ENCODE measurements at places on chromosomes 12 and 14.

DNA sequence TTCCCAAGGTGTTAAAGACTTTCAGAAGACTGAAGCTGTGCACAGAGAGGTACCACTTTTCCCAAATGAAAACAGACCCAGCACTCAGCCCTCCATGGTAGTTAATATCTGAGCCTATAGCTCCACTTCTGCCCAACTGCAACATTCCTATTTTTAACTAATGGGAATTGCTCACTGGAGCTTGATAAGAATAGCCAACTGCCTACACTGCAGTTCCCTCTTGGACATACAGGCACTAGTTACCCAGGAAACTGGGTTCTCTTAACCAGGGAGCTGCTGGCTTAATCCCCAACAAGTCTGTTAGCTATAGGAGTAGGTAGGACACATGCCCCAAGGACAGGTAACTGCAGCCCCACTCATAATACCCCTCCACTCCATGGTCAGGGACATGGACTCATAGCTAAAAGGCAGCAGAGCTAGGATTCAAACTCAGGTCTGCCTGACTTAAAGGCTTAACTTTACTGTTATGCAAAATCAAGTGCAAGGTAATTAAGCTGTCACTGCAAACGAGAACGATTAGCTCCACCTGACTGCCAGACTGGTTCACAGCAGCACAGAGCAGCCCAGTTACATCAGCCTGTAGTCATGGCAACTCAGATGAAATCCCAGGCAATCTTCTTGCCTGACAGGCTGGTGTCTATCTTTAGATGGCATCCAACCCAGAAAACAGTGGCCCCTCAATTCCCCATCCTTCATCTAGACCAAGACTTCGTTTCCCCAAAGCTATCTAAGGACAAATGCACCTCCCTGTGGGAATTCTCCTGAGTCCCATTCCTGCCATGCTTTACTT lies 77.1 kb upstream of the ACTN1 start:
- peak; percentile 55 for DNase-seq

- DNase-seq: no peak
Measured at GRCh38 chr14:34067587-34067986, 116.7 kb upstream of the EGLN3 start.

- no peak for DNase-seq
Measured at GRCh38 chr12:129089576-129089975, 236.3 kb downstream of the GLT1D1 start.

GRCh38 chr14:68239988-68240771 lies 420.6 kb downstream of the RAD51B start:
- no peak for DNase-seq

DNA sequence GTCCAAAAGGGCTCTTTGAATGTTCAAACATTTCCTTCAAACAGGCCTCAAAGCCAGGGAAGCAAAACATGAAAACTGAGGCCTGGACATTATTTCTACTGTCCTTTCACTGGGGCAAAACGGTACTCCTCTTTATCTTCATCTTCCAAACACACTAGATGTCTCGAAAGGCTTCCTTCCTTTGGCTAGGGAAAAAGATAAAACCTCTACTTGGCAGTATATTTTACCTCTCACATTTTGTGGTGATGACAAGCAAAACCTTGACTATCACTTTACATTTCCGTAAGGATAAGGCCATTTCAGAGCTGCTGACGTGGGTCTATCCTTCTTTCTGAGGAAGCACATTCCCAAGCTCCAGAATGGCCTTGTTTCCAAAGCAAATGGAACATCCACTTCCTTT lies 9.9 kb downstream of the STAB2 start:
- no peak for DNase-seq

DNA sequence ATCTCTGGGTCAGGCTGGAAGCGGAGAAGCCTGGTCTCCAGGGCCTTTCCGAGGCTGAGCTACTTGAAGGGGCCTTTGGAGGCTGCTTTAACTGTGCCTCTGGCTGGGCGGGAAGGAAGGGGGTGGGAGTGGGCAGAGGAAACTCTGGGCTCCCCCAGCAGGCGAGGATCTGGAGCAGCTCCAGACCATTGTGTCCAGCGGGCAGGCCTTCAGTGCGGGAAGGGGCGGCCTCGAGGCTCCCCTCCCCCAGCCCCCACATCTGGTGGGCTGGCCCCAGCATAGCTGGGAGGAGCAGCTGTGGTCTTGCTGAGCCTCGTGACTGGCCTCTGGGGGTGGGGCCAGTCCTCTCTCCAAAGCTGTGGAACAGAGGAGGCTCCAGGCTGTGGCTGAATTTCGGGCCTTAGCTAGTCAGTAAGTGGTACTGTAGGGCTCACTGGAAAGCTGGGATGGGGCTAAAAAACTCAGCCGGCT lies 3.4 kb downstream of the TAMALIN start:
- DNase-seq: no peak

DNA sequence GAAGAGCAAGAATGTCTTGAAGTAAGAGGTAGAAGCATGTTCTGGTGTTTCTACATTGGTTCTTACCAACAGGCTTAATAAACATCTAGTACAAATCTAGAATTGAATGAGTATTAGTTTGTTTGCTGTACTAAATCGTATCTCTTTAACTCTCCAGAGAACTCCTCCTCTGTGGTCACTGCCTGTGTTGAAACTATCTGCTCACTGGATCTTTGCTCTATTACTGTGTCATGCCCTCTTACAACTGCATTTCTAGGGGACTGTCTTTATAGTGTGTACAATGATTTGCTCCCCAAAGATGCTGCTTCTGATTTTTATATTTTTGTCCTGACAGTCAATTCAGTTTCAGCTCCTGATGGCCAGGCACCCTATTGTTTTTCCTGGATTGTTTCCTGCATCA lies 50.1 kb upstream of the E2F7 start:
- DNase-seq: no peak

DNA sequence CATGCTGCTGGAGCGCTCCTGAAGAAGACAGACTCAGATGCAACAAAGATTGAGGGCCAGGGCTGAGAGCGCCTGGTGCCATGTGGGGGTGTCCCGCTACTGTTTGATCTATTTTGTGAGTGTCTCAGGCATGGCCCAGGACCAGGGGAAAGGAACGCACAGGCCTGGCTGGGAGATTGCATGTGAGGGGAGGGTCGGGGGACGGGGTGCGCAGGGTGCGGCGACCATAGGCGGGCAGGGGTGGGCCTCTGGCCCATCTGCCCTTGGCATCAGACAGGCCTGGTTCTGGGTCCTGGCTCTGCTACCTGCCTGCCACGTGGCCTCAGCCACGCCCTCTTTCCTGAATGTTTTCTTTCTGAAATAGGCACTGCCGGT lies 47.5 kb downstream of the BEGAIN start:
- DNase-seq: no peak

DNA sequence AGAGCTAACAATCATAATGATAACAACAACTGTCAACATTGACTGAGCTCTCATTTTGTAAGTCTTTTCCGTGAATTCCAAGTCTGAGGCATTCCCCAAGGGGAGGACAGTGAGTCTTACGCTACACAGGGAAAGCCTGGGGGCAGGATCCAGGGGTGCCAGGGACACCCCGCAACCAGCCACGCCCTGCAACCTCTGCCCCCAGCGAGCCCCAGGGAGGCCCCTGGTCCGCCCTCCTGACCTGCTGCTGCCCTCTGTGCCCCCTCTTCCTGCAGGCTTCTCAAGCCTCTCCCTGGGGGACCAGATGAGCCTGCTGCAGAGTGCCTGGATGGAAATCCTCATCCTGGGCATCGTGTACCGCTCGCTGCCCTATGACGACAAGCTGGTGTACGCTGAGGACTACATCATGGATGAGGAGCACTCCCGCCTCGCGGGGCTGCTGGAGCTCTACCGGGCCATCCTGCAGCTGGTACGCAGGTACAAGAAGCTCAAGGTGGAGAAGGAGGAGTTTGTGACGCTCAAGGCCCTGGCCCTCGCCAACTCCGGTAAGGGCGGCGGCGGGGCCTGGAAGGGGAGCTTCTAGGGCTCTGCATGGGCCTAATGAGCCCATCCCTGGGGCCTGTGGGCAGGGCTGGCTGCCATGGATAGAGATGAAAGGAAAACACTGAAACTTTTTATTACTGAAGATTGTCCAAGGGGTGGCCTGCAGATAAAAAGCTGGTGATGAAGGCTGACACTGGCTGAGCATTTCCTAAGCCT lies 115.4 kb downstream of the ESRRB start:
- no peak for DNase-seq

- DNase-seq: no peak
Measured at GRCh38 chr14:96894966-96895365, 97.8 kb downstream of the VRK1 start.

- DNase-seq: no peak
Measured at GRCh38 chr14:92122761-92123160, 992 bp downstream of the CPSF2 start.

- no peak for DNase-seq
Measured at GRCh38 chr14:94701861-94702370, 68.0 kb downstream of the GSC start.

GRCh38 chr12:130461839-130462557 lies 124.3 kb downstream of the PIWIL1 start:
- no peak for DNase-seq

GRCh38 chr12:76652402-76652801 lies 92.8 kb upstream of the OSBPL8 start:
- DNase-seq: no peak

DNA sequence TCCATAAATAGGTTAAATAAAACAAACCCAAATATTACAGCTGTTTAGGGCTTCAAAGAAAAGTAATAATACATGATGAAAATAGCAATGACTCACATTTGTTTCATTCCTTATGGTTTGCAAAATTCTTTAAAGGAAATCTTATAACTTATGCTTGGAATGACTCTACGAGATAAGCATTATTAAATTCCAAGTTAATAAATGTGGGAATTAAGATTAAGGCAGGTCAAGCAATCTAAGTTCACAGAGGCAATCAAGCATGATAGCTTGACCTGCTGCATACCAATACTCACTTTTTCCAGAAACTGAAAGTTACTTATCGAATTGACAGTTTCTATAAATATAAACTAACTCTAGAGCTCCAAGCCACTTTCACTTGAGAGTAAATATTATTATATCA lies 1002.9 kb upstream of the SEL1L start:
- DNase-seq: no peak

GRCh38 chr14:98752660-98753059 lies 519.3 kb downstream of the BCL11B start:
- no peak for DNase-seq

GRCh38 chr14:79036441-79036840 lies 866.3 kb downstream of the NRXN3 start:
- DNase-seq: no peak

GRCh38 chr14:104460791-104461651 lies 118.5 kb upstream of the C14orf180 start:
- no peak for DNase-seq

- DNase-seq: no peak
Measured at GRCh38 chr14:80419345-80419744, 208.0 kb upstream of the DIO2 start.

GRCh38 chr12:57621497-57622292 lies 10.5 kb downstream of the ARHGEF25 start:
- peak; percentile 61 for DNase-seq

DNA sequence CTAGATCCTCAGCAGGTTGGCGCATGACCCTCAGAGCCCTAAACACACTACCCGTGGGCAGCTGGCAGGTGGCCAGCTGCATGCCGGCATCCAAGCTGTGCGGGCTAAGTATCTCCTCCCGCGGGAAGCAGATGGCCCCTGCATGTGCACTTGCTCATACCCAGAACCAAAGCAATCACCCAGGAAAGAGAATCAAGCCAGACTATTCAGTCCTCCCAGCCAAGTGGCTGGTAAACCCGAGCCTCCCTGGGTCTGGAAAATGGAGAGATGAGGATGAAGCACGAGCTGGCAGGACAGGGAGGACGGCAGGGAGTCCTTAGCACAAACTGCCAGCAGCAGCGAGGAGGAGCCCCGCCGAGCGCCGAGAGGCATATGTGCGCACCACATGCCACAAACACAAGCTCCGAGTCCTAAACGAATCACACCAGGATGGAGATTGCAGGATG lies 139.7 kb downstream of the RIMBP2 start:
- no peak for DNase-seq

DNA sequence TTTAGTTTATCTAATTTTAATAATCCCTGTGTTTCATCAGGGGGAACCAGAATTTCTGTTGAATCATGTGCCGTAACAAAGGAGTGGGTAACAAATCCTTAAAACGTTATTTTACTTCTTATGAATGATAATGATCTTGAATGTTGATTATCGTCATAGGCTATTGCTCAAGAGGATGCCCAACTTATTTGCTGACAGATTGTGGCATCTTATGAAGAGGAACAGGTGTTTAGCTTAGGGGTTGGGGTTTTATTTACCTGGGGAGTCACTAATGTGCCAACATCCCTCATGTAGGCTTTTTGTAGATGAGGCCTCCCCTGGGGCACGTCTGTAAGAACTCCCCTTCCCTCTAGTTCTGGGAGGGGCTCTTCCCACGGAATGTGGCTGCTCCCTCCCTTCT lies 32.4 kb upstream of the TMX1 start:
- no peak for DNase-seq

DNA sequence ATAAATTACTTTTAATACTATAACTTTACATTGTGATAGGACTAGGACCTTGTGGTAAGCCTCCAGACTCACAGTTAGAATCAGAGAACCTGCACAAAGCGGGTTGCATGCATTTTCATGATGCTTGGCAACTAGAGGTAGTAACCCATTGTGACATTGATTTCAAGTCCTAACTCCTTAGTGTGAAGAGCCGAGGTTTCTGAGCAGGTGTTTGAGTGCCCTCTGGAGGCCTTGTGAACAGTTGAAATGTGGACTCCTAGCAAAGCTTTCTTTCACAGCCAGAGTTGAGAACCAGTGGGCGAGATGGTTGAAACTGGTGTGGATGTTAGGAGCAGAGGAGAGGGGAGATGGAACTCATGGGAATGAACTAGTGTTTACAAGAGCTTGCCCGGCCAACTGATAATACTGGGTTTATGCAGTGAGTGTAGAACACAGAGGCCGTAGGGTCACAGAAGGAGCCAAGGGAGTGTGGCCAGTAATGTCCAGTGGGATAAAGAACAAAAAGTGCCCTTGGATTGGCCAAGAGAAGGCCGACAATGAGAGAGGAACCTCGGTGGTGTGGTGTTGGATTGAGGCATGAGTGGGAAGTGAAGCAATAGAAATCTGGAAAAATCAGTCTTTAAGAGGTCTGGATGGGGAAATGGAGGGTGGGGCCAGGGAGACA lies 10.9 kb downstream of the ZNF664 start:
- DNase-seq: peak; percentile 44

GRCh38 chr12:29895966-29896365 lies 112.2 kb upstream of the TMTC1 start:
- no peak for DNase-seq

DNA sequence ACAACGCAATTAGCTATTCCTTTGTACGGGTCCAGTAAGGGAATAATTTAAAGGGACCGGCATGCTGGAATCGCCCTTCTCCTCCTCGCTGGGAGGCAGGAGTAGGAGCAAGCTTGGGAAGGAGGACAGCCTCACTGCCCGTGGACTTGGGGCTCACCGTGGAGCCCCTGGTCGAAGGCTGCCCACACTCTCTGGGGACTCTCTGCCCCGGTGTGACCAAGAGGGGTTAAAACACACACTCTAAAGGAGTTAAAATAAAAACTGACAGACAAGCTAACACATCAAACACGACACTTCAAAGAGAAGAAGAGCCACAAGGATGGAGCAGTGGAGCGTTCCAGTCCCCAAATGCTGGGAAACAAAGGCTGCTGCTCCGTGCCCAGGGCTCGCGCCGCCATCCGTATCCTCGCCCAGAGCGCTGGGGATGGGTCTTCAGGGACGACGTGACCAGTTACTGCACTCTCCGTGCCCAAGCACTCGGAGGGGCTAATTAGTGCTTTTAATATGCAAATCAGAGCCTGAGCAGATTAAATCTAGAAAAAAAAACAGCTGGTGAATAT lies 123.3 kb downstream of the PAPOLA start:
- DNase-seq: no peak

GRCh38 chr12:12636641-12637040 lies 25.0 kb downstream of the CREBL2 start:
- no peak for DNase-seq

All from RWPE1 (cell line).